ENCODE measurements at places on chromosomes 16 and 17.
A peak's percentile ranks its signal among the peaks of the same experiment; 100 is the strongest.

DNA sequence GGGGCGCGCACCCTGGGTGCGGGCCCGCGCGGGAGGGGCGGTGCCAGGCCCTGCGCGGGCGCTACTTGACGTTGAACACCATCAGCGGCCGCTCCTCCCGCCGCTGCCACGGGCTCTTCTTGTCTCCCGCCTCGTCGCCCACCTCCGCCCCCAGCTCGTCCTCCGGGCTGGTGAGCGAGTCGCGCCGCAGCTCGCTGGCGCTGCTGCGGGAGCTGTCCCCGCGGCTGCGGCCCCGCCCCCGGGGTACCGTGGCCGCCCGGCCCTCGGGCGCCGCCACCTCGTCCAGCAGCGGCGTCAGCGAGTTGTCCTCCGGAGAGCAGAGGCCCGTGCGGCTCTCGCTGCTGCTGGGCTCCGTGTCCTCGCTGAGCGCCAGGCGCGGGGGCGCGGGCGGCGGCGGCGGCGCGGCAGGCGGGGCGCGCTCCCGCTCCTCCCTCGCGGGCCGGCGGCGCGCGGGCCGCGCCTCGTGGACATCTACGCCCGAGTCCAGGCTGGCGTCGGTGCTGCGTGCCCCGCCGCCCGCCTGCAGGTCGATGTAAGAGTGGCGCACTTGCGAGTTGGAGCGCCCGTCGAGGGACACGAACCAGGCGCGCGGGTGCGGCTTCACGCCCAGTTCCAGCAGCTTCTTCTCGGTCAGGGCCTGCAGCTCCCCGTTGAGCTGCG, 8.7 kb downstream of the GRN start:
- DNase-seq, result no peak

DNA sequence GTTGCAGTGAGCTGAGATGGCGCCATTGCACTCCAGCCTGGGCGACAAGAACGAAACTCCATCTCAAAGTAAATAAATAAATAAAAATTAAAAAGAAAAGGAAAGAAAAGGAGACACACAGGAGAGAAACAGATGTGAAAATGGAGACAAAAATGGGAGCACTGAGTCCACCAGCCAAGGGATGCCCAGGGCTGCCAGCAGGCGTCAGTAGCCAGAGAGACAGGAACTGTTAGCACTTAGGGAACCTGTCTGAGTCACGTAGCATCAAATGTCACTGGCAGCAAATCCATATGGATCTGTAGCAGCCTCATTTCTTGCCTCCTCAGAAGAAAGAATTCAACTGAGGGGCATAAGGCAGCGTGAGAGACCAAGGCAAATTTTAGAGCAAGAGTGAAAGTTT, 79.7 kb downstream of the CYLD start:
- DNase-seq, result no peak

DNA sequence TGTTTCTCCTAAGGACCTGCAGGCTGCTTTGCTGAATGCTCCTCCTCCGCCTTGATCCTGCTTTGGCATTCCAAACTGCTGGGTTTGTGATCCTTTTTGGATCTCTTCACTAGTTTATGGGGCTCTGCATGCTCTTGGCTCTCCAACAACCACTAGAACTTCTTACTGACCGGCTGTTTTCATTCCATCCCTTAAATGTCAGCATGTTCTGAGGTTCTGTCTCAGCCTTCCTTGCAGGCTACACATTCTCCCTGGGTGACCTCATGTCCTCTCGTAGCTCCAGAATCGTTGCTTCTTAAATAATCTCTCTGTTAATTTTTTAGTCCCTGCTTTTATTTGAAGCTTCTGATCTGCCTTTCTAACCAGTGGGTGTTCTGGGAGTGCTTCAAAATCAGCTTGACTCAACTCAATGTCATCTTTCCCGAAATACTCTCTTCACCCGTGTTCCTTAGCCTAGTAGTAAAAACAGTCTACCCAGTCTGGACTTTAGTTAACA, 119.0 kb upstream of the HS3ST2 start:
- DNase-seq, result no peak

DNA sequence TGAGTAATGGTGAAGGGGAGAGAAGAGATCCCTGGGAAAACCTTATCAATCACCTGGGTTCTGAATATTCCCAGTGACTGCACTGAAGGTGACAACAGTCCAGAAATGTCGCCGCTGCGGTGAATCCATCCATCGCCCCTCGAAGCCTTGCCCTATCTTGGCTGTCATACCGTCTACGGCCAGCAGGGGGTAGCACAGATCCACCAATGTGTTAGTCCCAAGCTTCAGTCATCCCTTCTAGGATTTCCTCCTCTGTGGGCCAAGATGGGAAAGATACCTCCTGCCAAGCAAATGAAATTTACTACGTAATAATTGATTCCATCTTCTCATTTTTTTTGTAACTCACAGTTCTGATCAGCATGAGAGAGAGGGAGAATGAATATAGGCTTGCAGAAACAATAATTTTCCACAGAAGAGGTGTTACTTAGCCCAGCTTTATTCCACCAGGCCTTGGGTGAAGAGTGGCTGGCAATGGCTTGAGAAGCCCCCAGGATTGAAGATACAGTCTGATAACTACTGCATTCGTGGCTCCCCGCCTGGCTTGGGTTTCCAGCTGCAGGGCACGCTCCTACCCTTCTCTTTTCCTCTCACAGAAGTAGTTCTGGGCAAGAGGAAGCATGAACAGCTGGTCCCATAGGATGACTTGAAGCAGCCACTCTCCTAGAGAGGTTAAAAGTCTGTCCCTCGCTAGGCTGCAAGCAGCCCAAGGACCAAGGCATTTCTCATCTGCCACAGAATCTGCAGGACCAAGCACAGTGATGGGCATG, 2.6 kb upstream of the FMNL1 start:
- DNase-seq, result peak; percentile 85

DNA sequence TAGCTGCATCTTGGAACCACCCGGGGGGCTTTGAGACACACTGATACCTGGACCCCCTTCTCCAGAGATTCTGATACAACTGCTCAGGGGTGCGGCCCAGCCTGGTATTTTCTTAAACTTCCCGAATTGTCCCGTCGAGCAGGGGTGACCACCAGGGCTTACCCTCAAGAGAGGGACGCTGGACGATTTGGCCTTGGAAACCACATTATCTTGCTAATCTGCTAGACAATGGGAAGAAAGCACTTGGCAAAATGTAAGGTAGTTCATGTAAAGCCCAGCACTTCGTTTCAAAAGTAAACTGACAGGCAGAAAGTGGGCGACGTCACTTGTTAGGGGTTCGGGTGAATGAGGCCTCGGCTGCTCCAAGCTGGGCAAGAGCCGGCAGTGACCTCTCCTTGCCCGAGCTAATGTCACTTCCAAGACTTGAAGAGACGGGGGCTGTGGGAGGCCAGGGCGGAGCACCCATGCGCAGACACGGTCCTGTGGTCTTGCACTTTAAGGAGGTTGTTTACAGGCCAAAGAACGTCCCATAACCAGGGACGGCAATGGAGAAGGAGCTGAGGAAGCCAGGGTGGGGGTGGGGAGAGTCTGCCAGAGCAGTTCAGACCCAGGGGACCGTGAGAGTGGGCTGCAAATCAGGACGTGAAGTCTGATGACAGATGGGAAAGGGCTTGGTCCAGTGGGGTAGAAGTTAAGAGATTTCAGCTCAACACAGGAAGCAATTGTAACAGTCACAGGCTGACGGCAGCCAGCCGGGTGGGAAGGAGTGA, 152.7 kb upstream of the GSE1 start:
- no peak for DNase-seq

- no peak for DNase-seq
These were observed 184.2 kb downstream of the WWOX start for GRCh38 chr16:78283548-78284251.

- no peak for DNase-seq
These were observed 131.6 kb upstream of the PLCG2 start for GRCh38 chr16:81647527-81647926.

GRCh38 chr17:37079735-37080134, 131.0 kb downstream of the AATF start:
- no peak for DNase-seq

GRCh38 chr17:61856035-61856434, 7.3 kb downstream of the BRIP1 start:
- DNase-seq, result no peak

GRCh38 chr16:59356709-59357108, 622.6 kb upstream of the GOT2 start:
- no peak for DNase-seq

GRCh38 chr17:14559264-14560119, 258.6 kb downstream of the HS3ST3B1 start:
- no peak for DNase-seq

GRCh38 chr17:77331301-77331864, 190.6 kb downstream of the SEC14L1 start:
- DNase-seq, result peak; percentile 89
